ENCODE measurements at places on chromosomes 5 and 9.

DNA sequence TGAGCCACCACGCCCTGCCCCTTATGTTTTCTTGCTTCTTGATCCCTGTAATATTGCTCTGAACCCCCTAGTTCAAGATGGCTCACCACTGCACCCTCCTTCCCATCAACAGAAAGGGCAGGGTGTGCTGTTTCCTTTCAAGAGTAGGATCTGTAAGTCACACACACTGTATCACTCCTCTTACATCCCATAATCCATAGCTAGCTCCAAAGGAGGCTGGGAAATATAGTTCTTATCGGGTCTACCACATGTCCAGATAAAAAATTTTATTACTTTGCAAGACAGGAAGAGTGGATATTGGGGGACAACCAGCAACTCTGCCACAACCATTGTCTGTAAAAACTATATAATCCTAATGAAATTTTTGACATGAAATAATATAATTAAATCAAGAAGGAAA is 79.6 kb downstream of the C9orf50 start:
- ATAC-seq: no peak

- no peak for ATAC-seq
Measured at GRCh38 chr5:103938146-103938695, 375.6 kb upstream of the NUDT12 start.

GRCh38 chr5:81606150-81606549 is 144.7 kb downstream of the SSBP2 start:
- ATAC-seq: no peak

DNA sequence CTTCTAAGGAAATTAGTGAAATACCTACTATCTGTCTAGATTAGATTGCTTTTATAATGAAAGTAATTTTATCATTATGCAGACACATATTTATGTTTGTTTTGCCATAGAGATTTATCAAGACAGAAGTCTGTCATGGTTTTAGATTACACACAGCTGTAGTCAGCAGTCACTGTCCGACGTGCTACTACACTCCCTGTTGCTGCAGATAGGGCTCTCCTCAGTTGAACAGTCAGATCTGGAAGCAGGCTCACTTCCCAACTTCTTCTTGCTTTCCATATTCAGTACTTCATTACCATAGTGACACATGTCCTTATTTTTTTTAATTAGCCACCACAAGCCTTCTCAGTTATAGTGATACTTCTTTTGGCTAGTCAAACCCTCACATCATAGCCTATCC is 329.9 kb upstream of the ITGA1 start:
- ATAC-seq: no peak

DNA sequence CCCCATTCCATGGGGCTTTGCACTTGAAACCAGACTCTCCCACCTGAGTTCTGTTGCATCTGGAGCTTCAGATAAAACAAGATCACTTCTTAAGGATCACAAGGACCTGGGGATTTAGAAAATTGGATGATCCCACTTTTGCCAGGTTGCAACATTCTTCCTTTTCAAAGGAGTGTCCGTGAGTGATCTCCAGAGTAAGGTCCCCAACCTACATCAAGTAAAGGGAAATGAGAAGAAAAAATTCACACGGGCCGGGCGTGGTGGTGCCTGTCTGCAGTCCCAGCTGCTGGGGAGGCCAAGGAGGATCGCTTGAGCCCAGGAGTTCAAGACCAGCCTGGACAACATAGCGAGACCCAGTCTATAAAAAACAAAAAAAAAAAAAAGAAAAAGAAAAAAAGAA is 41.2 kb upstream of the COL5A1 start:
- no peak for ATAC-seq

GRCh38 chr9:24846248-24846912 is 300.7 kb upstream of the IZUMO3 start:
- no peak for ATAC-seq

DNA sequence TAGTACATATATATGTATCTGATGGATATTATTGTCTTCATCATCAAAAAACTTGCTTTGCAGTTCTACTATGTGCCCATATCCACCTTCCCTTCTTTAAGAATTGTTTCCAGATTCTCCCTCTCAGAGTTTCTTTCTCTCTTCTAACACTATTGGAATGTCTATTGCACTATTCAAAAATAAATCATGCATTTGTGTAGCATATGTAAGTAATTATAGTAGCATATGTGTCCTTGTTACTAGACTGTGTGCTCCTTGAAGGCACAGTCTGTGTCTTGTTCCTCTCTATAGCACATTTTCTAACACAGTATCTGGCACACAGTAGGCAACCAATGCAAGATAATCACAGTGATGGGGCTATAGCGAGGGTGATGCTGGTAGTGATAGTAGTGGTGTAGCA is 43.4 kb upstream of the TRIM32 start:
- peak; percentile 30 for ATAC-seq
